ENCODE measurements at places on chromosomes 3 and 15.

- no peak for DNase-seq
Observed at GRCh38 chr15:70856884-70857561, 3.1 kb upstream of the LARP6 start.

- no peak for DNase-seq
Observed at GRCh38 chr3:161336661-161337060, 34.7 kb downstream of the SPTSSB start.

DNA sequence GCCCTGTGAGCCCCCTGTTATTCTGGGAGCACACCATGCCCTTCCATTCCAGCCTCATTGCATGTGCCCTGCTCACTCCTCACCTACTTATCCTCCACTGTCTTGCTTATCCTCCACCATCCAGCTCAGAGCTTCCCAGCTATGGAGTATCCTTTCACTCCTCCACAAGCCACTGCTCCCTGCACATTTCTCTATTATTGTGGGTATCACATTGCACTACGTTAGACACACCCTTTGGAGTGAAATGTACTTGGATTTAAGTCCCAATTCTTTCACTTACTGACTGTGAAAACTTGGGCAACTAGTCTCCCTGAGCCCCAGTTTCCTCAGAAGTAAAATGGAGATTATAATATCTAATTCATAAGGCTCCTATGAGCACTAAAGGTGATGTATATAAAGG is 4.3 kb downstream of the MASP1 start:
- DNase-seq = no peak

DNA sequence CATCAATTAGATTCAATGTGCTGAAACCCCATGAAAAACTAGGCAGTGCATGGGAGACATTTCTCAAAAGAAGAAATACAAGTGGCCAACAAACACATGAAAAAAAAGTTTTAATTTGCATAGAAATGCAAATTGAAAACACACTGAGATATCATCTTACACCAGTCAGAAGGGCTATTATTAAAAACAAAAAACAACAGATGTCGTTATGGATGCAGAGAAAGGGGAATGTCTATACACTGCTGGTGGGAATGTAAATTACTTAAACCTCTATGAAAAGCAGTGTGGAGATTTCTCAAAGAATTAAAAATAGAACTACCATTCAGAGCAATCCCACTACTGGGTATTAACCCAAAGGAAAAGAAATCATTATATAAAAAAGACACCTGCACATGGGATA is 98.7 kb downstream of the CCNL1 start:
- no peak for DNase-seq

DNA sequence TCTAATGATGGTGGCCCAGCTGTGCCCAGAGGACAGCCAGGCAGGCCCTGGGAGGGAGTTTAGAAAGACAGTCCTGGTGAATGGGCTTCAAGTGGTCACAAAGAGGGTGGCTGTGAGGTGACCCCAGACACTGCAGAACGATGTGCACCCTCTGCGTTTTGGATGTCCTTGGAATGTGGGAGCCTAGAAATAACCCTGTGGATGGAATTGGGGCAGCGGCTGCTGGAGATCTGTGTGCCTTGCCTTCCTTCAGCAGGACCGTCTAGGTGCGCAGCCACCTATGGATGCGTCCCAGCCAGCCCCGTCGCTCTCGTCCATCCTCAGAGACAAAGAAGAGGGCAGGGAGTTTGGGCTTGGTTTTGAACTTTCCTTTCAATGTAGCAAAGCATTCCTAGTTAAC is 46.5 kb downstream of the KLHL25 start:
- DNase-seq = no peak

DNA sequence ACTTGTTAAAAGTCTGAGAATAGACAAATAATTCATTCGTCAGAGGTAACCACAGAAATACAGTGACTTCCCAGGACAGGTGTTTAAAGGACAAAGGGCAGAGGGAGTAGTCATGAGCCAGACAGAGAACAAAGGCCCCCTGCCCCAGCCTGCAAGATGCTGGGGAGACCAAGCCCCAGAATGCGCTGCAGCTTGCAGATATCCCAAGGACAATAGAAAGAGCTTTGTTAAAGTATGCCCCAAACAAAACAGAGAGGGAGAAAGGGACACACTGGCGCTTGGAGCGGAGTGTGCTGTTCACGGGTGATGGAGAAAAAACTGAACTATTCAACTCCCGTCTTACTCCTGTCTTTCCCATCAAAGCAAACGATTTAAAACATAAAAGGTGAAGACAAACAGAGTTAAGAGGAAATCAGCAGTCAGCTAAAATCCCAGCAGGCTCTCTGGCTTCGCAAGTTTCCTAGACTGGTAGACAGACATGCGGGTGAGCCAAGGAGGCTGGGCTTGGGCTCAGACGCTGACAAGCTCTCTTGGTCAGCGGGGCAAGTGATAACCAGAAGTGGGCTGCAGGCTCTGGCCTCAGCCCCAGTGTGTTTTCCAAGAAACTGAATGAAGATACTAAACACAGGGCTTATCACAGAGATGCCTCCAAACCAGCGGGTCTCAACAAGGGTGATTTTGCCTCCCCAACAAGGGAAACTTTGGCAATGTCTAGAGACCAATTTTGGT is 130.1 kb downstream of the UACA start:
- no peak for DNase-seq

DNA sequence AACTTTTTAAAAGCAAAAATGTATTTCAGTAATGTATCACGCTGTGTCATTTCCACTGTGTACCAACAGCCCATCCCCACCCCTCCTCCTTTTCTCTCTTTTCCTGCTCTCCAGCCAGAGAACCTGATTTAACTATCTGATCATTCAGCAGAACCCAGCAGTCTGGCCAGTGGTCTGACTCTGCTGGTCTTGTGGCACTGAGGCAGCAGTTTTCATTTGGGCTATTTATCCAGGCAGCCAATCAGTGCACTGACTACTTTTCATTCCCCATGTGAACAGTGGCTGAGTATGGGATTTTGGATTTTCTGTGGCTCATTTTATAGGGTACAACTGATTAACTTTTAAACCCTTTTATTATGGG is 56.3 kb downstream of the GPR171 start:
- DNase-seq = no peak

DNA sequence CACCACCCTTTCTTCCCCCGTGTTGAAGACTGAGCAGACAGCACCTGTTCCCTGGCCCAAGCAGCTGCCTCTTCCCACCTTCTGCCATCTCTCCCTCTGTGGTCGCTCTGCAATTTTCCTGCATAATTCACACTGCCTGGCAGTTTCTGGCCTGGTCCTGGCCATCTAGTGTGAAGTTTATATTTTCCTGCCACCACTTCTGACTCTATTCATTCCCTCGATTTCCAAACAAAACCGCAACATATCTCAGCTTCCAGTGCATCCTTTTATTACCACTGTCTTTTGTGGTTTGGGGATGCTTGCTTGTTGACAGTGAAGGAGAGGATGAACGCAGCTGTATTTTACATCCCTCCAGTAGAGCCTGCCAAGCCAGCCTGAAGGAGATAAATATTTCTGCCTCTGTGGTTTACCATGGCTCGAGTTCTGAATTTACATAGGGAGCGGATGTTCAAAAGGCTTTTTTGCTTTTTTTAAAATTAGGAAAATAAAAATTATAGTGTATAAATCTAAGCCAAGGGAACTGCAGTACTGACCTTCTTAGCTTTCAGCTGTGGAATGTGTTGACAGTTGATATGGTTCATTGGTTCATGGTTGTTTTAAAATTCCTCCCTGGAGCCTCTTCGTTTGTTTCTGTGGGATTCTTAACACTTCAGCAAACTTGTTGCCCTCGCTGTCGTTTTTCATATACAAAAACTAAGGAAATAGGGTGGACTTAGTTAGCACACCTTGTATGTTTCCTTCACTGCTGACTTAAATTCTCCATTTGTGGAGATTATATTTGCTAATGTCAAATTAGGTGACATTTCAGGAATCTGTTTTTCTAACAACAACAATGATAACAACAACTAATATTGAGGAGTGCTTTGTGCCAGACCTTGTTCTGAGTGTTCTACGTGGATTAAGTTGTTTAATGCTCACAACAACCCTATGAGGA is 250.5 kb downstream of the ADAMTSL3 start:
- DNase-seq = no peak

DNA sequence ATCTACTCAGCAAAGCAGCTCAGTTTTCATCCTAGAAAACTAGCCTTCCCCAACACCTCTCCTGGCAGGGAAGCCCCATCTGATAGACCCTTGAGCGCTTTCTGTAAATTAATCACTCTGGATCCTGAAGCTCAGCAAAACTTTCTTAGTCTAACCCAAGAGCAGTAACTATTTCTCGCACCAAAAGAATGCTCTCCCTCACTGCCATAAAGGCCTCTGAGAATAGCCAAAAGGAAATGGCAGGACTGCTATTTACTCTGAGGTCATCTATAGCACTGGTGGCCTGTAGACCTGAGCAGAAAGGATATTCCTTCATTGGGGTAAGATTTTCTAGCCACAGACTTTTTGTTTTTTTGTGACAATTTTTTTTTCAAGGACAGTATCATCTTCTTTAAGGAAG is 345.8 kb upstream of the ADAMTS9 start:
- no peak for DNase-seq

DNA sequence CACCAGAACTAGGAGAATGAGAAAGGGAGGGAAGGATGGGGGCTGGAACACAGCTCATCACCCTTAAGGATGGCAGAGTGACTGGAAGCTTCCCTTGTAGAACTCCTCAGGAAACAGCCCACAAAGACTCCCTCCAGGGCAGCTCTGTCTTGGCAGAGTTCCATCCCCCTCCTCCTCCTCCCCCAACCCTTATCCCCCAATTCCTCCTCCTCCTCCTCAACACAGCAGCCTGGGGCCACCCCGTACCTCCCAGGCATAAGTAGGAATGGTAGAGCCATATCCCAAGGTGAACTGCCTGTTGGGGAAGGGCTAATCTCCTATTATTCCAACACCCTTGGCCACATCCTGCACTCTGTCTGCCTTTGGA is 38.8 kb downstream of the ADCY5 start:
- no peak for DNase-seq

- peak; percentile 85 for DNase-seq
Observed at GRCh38 chr3:159813822-159814531, 174.7 kb upstream of the IL12A start.

- DNase-seq = no peak
Observed at GRCh38 chr3:180611006-180611405, 9.0 kb downstream of the TTC14 start.

DNA sequence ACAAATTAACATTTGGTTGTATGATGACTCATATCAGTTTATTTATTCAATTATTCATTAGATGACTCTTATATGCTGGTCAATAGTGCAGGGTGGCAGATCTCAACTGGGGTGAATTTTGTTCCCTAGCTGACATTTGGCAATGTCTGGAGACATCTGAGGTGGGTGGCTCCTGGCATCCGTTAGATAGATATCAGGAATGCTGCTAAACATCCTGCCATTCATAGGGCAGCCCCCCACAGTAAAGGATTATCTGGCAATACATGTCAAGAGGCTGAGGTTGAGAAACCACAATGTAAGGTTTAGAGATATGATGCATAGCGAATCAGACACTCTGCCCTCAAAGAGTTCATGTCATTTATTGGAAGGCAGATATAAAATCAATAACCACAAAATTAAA is 719.9 kb downstream of the CADM2 start:
- DNase-seq = no peak

Data from COLO829 (cell line).